ENCODE measurements at places on chromosomes 1 and 21. TPM values are rescaled to one million over a fixed set of nuclear protein-coding genes. Genes with fewer than 3 reads are reported as not detected.

DNA sequence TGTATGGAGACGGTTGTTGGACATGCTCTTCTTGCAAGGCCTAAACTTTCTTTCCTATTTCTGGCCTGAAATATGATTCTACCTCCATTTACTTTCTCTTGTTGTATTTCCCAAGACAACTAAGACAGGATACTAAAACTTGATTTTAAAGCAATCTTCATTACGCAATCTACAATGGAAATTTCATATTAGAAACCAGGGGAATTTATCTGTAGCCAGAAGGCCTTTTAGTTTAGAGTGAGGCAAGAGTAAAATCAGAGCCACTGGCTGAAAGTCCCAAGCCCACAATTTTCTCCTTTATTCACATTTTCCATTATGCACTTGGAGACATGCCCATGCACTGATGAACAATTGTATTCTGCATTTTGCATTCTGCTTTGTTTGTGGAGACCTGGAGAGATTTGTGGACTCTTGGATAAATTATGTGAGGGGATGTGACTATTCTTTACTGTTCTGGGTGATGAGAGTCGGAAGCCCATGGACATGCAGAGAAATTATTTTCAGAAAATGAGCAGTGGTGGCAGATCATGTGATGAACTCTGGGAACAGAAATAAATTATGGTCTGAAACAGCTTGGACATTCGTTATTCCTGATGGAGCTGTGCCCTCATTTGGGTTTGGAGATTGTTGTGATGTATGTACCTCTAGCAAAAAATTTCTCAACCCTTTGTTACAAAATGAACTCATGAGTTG, 336.8 kb downstream of the SEC16B start:
- no peaks in the 10 kb centered on the region for H3K4me1 ChIP-seq
- no peak overlapping the region for H3K4me3 ChIP-seq
- H3K27ac ChIP-seq, result no peak overlapping the region

GRCh38 chr1:60059468-60059867, 14.1 kb downstream of the C1orf87 start:
- no peaks in the 10 kb centered on the region for H3K27me3 ChIP-seq
- DNase-seq, result no peak
- no peaks in the 10 kb centered on the region for H3K36me3 ChIP-seq
- H3K4me3 ChIP-seq, result no peak overlapping the region

- peak; percentile 54 for DNase-seq
- H3K36me3 ChIP-seq, result peaks cover 33% of the 10 kb centered on the region
- H3K4me1 ChIP-seq, result peaks cover 82% of the 10 kb centered on the region
- no peaks in the 10 kb centered on the region for H3K27me3 ChIP-seq
- H3K27ac ChIP-seq, result peak overlapping the region; percentile 96
Measured at GRCh38 chr1:30758785-30759380, 1.3 kb upstream of the LAPTM5 start.

DNA sequence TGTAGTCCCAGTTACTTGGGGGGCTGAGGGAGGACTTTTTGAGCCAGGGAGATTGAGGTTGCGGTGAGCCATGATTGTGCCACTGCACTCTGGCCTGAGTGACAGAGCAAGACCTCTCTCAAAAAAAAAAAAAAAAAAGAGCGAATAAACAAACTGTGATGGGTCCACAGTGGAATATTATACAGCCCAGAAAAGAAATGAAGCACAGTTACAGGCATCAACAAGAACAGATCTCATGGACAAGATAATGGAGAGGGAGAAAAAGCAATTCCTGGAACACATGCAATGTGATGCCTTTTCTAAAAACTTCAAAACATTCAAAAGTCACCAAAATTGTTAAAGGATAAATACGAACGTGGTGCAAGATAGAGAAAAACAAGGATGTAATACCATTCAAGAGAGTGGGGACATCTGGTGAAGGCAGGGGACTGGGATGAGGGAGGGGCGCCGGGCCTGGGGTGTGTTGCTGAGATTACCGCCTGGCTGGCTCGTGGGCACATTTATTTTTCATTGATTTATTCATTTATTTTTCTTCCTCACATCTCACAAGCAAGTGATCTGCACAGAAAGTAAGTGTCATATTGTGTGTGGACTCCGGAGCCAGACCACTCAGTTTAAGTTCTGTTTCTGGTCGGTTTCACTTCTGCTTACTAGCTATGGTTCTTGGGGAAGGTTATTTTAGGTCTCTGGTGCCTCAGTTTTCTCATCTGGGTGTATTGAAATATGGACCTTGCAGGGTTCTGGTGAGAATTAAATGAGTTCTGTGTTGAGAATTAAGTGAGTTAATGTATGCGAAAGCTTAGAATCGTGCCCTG, 30.1 kb downstream of the ABCG1 start:
- no peak overlapping the region for H3K27ac ChIP-seq
- DNase-seq, result no peak
- H3K36me3 ChIP-seq, result no peaks in the 10 kb centered on the region
- no peak overlapping the region for H3K4me3 ChIP-seq

DNA sequence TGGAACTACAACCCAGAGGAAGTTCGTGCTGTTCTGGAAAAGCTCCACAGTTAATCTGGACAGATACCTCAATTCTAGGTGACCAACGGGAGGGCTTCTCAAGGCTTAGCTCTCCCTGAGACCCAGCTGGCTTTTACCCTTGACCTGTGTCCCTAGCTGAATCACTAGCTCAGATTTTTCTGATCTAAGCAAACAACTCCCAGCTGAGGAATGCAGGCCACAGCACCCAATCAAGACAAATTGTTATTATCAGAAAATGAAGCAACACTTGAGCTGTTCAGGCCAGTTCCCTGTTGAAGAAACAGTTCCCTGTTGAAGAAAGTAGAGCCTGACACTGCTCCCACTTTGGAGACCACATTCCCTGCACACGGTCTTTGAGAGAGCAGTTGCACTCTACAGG, 16.0 kb downstream of the DIO1 start:
- no peak for DNase-seq
- no peak overlapping the region for H3K4me3 ChIP-seq
- no peaks in the 10 kb centered on the region for H3K4me1 ChIP-seq
- no peak overlapping the region for H3K27ac ChIP-seq

DNA sequence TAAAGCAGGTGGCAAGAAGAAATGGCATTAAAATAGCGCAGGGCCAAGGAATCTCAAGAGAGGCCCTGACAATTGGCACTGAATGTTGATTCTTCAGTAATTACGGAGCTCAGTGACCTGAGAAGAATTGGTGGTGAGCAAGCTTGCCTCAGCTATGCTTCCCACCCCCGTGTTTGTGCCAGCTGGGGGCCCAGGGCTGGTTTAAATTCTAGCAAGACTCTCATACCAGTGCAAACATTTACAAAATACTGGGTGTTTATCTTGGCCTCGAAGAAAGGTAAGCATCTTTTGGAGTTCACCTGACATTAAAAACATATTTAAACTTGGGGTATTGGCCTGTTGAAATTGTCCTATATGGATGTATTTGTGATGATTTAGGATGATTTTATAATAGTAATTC, 296.7 kb upstream of the USP25 start:
- no peaks in the 10 kb centered on the region for H3K27me3 ChIP-seq
- H3K4me1 ChIP-seq, result no peaks in the 10 kb centered on the region
- no peak overlapping the region for H3K4me3 ChIP-seq
- H3K27ac ChIP-seq, result no peak overlapping the region

DNA sequence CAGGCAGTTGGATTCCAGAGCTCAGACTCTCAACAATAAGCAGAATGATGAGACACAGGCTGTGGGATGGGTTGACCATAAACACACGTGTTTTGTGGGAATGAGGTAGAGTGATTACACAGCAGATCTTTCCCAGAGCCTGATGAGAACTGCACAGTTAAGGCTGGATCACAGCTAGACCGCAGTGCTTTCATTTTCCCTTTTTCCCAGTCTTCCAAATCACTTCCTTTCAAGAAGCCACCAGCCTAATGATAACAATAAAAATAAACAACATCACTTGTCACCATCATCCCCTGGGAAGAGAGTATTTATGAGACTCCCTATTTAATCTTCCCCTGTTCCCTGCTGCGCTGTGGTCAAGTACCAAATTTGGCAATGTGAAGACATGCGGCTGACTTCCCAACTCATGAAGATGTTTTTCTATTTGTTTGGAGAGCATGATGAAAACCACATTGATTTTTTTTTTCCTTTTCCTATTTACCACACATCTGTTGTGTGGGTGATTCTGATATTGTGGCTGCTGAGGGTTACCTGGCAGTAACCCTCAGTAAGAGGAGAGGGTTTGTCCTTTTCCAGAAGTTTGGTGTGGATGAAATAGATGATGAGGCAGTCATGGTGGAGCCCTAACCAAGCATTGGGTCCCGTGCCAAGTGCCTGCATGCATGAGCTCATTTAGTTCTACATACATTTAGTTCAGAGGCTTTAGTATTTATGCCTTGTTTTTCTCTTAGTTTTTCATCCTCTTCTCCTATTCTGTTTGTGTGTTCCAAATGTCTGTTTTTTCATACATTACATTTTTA, 248.9 kb upstream of the HOOK1 start:
- H3K4me1 ChIP-seq, result peaks cover 38% of the 10 kb centered on the region
- no peak overlapping the region for H3K27ac ChIP-seq
- H3K27me3 ChIP-seq, result peaks cover 6% of the 10 kb centered on the region
- no peaks in the 10 kb centered on the region for H3K36me3 ChIP-seq

DNA sequence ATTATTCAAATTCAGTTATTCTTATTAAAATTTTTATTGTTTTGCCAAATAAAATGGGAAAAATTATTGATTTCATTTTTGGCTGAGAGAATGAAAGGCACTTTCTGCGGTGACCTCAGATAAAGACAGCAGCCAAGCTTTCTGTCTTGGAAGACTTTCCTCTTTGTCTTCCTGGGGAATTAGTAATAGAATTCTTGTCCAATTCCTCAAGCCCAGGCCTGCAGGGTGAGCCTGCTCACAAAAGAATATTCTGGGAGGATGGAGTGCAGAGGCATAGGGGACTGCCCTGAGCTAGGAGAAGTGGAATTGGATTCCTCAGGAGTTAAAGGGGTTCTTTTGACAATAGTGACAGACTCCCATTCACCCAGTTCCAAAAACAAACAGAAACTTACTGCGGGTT, 614.5 kb upstream of the ADGRL2 start:
- DNase-seq, result no peak
- no peaks in the 10 kb centered on the region for H3K27me3 ChIP-seq
- no peaks in the 10 kb centered on the region for H3K4me1 ChIP-seq
- H3K36me3 ChIP-seq, result no peaks in the 10 kb centered on the region
- no peak overlapping the region for H3K27ac ChIP-seq
- no peak overlapping the region for H3K4me3 ChIP-seq

- no peak for DNase-seq
- H3K4me3 ChIP-seq, result no peak overlapping the region
- peaks cover 4% of the 10 kb centered on the region for H3K27me3 ChIP-seq
- H3K27ac ChIP-seq, result no peak overlapping the region
Measured at GRCh38 chr21:31514598-31514997, 144.9 kb upstream of the SOD1 start.

GRCh38 chr1:52056937-52057231, 789 bp downstream of the BTF3L4 start:
- no peaks in the 10 kb centered on the region for H3K27me3 ChIP-seq
- peak overlapping the region; percentile 96 for H3K27ac ChIP-seq
- H3K36me3 ChIP-seq, result peaks cover 31% of the 10 kb centered on the region

The IVL gene
- not detected for total RNA-seq

The CYP4X1 gene
- total RNA-seq, result not detected

The IFNLR1 gene
- total RNA-seq, result 4.0 TPM

The CLIC6 gene
- 0.21 TPM for total RNA-seq

The MARK1 gene
- not detected for total RNA-seq

The FCRL6 gene
- 0.76 TPM for total RNA-seq
